Activated gamma-delta T cell treated with anti-CD3 and anti-CD28 coated beads, Interleukin-2, amount 50 U/mL, for 16 hours (primary cell): ENCODE measurements at places on chromosomes 4 and X.

DNA sequence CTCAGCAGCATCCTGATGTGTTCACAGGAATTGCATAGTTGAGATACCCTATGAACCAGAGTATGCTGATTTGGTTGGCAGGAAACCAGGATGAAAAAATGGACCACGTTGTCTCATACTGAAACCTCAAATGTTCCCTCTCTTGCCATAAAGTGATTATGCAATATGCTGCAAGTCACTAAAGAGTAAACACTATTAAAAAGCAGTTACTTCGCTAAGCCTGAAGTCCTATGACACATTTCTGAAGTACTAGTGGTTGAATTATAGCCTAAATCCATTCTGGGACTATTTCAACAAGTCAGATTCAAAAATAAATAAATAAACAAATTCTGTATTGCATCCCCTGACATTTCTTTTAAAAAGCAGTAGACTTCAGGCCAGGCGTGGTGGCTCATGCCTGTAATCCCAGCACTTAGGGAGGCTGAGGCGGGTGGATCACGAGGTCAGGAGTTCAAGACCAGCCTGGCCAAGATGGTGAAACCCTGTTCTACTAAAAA lies 106.0 kb upstream of the NAP1L5 start:
- DNase-seq: no peak

GRCh38 chrX:121455890-121456289 lies 408.5 kb downstream of the GLUD2 start:
- DNase-seq: no peak

DNA sequence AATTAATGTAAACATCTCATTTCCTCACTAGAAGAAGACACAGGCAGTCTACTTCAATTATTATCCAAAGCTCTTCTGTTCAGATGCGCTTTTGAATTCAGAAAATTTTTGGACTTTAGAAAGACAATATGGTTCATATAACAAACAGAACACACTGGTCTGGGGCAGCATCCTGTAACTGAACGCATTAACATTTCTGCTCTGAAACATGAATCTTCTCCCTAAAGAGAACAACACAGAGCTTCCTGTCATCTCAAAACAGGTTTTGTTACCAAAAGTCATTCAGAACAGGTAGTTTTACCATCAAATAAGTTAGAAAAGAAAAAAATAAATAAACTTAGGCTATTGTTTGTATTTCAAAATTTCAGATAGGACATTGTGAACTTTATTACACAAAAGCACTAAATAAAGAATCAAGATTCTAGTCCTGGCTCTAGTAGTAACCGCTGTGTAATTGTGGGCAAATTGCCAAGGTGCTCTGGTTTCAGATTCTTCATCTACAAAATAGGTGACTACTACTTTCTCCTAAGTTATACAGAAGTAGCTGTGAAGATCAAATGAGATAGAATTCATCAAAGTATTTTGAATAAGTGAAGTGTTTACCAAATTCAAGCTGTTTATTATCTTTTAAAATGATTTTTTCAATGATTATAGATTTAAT lies 252.3 kb upstream of the RASGEF1B start:
- DNase-seq: no peak

DNA sequence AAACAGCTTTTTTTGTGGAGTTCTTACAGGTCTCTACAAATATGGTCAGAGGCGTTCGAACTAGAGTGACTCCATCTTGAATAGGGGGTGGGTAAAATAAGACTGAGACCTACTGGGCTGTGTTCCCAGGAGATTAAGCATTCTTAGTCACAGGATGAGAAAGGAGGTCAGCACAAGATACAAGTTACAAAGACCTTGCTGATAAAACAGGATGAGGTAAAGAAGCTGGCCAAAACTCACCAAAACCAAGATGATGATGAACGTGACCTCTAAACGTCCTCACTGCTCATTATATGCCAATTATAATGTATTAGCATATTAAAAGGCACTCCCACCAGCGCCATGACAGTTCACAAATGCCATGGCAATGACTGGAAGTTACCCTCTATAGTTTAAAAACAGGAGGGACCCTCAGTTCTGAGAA lies 42.8 kb upstream of the SPP1 start:
- DNase-seq: no peak

- no peak for DNase-seq
Measured at GRCh38 chrX:23900220-23900797, 7.4 kb downstream of the APOO start.

- no peak for DNase-seq
Measured at GRCh38 chr4:116058129-116058528, 944.7 kb upstream of the NDST4 start.

GRCh38 chr4:159434114-159434870 lies 331.4 kb downstream of the RAPGEF2 start:
- DNase-seq: no peak

DNA sequence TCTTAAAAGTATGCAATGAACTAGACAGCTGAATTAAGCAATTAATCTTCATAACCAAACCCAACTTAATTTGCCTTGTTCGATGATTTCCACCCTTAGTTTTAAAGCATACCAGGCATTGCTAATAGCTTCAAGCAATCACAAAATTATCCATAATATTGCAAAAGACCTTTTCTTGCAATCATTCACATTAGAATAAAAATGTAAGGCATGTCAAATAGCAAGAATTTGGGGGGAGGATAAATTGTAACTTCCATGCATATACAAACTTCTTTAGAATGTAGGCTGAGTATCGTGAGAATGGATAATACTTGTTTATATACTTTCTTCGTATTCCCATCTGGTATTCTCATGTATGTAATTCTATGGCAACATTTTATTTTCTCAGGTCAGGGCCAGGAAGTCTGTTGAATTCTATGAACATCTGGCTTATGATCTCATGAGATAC lies 28.7 kb upstream of the BMP2K start:
- no peak for DNase-seq

DNA sequence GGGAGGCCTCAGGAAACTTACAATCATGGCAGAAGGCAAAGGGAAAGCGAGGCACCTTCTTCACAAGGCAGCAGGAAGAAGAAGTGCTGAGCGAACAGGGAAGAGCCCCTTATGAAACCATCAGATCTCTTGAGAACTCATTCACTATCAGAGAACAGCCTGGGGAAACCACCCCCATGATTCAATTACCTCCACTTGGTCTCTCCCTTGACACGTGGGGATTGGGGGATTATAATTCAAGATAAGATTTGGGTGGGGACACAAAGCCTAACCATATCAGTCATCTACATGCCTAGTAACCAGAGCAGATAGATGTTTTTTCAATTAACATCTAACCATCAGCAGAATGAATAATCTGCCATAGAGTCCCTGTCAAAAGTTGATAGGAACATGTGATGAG lies 30.4 kb downstream of the FAM13A start:
- no peak for DNase-seq

DNA sequence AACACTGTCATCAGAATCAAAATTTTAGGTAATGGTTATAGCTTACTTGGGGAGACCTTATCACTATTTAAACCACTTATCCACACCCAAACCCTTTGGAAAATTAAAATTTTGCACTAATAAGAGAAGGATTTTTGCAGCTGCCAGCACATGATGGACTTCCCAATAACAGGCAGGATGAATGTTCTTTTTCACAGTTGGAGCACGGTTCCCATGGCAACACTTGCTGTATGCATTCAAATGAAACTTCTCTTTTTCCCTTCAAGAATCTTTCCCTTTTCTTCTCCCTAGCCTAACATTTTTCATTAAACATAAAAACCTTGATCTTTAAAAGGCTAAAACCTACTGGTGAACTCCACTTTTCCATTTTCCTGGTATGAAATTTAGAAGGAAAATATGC lies 768.2 kb downstream of the KCTD8 start:
- DNase-seq: no peak

DNA sequence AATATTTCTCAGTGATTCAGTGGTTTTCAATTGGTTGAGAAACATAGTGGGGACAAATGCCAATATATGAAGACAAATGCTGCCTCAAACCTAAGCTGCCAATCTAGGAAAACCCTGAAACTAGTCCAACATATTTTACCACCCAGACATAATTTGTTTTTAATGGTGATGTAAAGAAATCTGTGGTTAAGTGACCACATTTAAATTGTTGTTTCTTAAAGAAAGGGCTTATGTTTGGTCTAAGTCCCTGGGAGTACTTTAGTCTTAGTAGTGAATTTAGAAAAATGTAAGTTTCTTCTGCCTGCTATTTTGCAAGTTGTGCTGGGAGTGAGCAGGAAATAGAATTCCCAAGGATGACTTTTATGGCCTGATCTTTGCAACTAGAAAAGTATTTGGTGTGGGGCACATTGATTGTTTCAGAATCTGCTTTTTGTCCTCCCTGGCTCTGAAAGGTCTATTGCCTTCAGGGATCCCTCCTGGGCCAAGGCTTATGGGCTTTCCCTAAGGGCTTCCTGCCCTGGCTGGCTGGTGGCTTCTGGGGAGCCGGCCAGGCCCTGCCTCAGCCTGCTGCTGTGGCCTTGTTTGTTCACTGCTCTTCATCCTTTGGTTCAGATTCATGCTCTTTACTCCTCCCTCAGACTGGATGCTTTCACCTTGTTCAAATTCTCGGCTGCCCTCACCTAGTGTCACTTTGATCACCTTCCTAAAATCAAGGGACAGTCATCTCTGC lies 169.8 kb upstream of the JADE1 start:
- DNase-seq: no peak
